ENCODE measurements at places on chromosomes 11 and 22.
A peak's percentile ranks its signal among the peaks of the same experiment; 100 is the strongest.

- H3K4me1 ChIP-seq = peaks cover 17% of the 10 kb centered on the region
- peak; percentile 91 for DNase-seq
Observed at GRCh38 chr11:131668500-131669400, 298.3 kb downstream of the NTM start.

DNA sequence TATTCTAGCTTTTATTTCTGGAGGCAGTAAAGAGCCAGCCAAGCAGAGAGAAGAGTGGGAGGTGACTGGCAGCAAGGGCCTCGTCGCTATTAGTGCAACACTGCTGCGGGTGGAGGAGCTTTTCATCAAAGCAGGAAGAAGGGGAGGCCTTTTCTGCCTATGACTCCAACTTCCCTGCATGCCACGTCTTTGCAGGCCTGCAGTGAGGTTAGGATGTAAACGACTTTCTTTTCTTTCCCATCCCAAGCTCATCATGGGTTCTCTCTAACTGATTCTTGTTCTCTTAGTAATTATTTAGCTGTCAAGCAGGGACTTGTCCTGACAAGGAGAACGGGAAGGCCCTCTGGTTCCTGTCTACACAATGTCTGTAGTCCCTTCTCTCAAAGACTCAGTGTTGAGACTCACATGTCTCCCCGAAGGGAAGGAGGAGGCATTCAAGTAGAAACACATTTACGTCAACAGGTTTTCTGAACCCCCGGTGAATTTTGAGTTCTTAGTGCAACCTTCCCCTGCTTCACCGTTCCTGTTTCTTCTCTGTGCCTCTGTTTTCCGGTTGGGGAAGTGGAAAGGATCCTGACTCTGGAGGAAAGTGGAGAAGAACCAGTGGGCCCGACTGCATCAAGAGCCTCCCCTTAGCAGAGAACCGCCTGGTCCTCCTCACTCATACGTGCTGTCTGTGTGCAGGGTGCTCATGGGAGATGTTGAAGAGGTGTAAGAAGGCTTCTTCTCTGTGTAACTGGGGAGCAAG, 56.9 kb downstream of the PACS1 start:
- peaks cover 6% of the 10 kb centered on the region for H3K4me1 ChIP-seq
- no peak overlapping the region for H3K4me3 ChIP-seq
- no peaks in the 10 kb centered on the region for H3K27me3 ChIP-seq
- DNase-seq = peak; percentile 64

DNA sequence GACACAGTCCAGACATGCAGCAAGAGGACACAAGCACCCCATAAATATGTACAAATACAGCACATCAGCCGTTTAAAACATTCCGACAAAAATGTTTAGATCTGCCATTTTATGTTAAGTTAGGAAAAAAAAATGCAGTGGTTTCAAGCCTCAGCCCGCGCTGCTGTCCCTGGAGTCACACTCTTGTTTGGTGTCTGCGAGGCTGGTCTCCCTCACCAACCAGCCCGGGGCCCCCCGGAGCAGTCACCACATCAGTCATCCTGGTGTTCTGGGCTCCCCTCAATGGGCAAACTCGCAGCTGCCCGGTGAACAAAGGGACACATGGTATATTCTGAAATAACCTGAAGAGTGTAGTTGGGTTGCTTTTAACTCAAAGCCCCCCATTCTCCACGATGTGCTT, 1022.2 kb downstream of the BRD1 start:
- no peaks in the 10 kb centered on the region for H3K4me1 ChIP-seq
- H3K27me3 ChIP-seq = no peaks in the 10 kb centered on the region
- H3K27ac ChIP-seq = no peak overlapping the region
- no peak for DNase-seq

GRCh38 chr11:66646828-66647227, 8.3 kb downstream of the RBM4 start:
- no peak for DNase-seq
- H3K27ac ChIP-seq = no peak overlapping the region
- H3K27me3 ChIP-seq = no peaks in the 10 kb centered on the region

DNA sequence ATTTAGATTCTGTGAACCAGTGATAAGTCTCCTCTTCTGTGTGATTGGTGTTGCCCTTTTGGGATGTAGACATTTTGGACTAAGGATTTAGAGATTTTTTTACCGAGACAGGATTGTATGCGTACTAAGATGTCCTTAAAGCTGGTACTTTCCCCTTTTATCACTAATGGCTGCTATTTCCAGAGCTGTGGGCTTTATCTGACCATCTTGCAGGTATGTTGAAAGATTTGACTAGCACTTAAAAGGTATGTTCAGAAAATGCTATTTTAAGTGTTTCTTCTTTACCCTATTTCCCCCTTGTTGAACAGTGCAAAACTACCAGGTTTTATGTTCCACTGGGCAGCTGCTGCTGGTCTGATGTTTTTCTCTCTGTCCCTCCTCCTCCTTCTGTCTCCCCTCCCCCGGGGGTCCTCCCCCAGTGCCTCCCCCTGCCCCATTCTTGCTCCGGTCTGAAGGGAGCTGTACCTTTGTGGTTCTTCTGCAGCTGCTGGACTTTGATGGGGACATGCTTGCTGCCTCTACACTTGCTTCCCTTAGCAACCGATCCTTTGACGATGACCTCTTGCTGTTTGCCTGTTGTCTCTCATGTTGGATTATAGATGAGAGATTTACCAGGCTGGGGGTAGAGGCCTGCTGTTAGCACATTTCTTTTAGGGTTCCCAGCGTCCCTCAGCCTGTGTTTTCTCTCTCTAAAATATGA, 59.6 kb downstream of the ZNRF3 start:
- peaks cover 6% of the 10 kb centered on the region for H3K36me3 ChIP-seq
- H3K4me3 ChIP-seq = no peak overlapping the region
- H3K27me3 ChIP-seq = no peaks in the 10 kb centered on the region
- peak overlapping the region; percentile 95 for H3K27ac ChIP-seq
- no peak for DNase-seq

GRCh38 chr11:108568195-108568858, 25.2 kb downstream of the EXPH5 start:
- no peaks in the 10 kb centered on the region for H3K36me3 ChIP-seq
- DNase-seq = no peak
- no peak overlapping the region for H3K27ac ChIP-seq
- H3K4me1 ChIP-seq = no peaks in the 10 kb centered on the region
- H3K4me3 ChIP-seq = no peak overlapping the region
- H3K27me3 ChIP-seq = no peaks in the 10 kb centered on the region

DNA sequence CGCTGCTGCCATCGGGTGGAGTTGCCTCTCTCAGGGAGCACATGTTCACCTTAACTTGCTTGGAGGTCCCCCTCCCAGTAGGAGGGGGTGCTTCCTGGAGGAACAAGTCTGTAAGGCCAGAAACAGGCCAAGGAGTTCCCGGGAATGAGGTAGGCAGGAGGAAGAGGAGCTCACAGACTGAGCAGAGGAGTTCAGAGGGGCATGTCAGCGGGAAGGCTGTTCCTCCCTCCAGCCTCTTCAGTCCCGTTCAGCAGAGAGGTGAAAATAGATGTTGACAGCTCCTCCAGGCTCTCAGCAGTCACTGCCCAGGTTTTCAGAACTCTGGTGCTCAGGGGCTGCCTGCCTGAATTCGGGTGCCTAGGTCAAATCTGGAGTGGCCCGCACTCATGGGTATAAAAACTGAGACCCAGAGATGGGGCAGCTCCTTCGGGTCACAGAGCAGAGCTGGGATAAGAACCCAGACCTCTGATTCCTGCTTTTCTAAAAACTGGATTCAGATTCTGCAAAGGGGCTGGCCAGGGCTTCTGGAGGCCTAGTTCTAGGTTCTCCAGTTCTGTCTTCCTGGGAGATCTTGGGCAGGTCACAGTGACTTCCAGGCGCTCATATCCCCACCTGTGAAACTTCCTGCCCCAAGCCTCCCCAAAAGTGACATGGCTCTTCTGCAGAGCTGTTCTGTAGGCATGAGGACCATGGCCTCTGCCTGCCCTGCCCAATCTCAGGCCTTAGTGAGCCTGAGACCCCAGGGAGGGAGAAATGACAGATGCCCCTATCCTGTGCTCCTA, 18.3 kb downstream of the ATG16L2 start:
- peak; percentile 57 for DNase-seq
- no peaks in the 10 kb centered on the region for H3K4me1 ChIP-seq
- no peaks in the 10 kb centered on the region for H3K27me3 ChIP-seq
- H3K27ac ChIP-seq = no peak overlapping the region
- no peak overlapping the region for H3K4me3 ChIP-seq

All from endodermal cell (in vitro differentiated cells).